GM12878 (cell line): ENCODE measurements at places on chromosomes 12 and 14. TPM values are rescaled to one million over a fixed set of nuclear protein-coding genes. Genes with fewer than 3 reads are reported as not detected.

- DNase-seq = no peak
- H3K27ac ChIP-seq = no peak overlapping the region
- peaks cover 10% of the 10 kb centered on the region for H3K4me1 ChIP-seq
- no peak overlapping the region for H3K4me3 ChIP-seq
- H3K27me3 ChIP-seq = no peaks in the 10 kb centered on the region
- no peaks in the 10 kb centered on the region for H3K36me3 ChIP-seq
Observed at GRCh38 chr14:34081101-34081575, 130.3 kb upstream of the EGLN3 start.

GRCh38 chr12:109613649-109614455, 40.3 kb downstream of the MVK start:
- H3K4me3 ChIP-seq = no peak overlapping the region
- no peaks in the 10 kb centered on the region for H3K36me3 ChIP-seq
- no peak overlapping the region for H3K27ac ChIP-seq
- no peaks in the 10 kb centered on the region for H3K4me1 ChIP-seq
- H3K27me3 ChIP-seq = peaks cover 9% of the 10 kb centered on the region
- DNase-seq = no peak

GRCh38 chr14:95287176-95287754, 32.4 kb downstream of the CLMN start:
- no peak overlapping the region for H3K27ac ChIP-seq
- H3K4me1 ChIP-seq = 0 out of 2 replicates have a peak, but pooled peaks cover 3% of the 10 kb centered on the region
- DNase-seq = no peak
- no peaks in the 10 kb centered on the region for H3K27me3 ChIP-seq
- H3K36me3 ChIP-seq = peaks cover 2% of the 10 kb centered on the region; the same call in 1 of the 2 replicates

GRCh38 chr12:116996621-116997020, 85.9 kb downstream of the FBXW8 start:
- DNase-seq = no peak
- no peak overlapping the region for H3K4me3 ChIP-seq
- no peaks in the 10 kb centered on the region for H3K36me3 ChIP-seq
- H3K27me3 ChIP-seq = no peaks in the 10 kb centered on the region
- H3K27ac ChIP-seq = no peak overlapping the region
- H3K4me1 ChIP-seq = no peaks in the 10 kb centered on the region

DNA sequence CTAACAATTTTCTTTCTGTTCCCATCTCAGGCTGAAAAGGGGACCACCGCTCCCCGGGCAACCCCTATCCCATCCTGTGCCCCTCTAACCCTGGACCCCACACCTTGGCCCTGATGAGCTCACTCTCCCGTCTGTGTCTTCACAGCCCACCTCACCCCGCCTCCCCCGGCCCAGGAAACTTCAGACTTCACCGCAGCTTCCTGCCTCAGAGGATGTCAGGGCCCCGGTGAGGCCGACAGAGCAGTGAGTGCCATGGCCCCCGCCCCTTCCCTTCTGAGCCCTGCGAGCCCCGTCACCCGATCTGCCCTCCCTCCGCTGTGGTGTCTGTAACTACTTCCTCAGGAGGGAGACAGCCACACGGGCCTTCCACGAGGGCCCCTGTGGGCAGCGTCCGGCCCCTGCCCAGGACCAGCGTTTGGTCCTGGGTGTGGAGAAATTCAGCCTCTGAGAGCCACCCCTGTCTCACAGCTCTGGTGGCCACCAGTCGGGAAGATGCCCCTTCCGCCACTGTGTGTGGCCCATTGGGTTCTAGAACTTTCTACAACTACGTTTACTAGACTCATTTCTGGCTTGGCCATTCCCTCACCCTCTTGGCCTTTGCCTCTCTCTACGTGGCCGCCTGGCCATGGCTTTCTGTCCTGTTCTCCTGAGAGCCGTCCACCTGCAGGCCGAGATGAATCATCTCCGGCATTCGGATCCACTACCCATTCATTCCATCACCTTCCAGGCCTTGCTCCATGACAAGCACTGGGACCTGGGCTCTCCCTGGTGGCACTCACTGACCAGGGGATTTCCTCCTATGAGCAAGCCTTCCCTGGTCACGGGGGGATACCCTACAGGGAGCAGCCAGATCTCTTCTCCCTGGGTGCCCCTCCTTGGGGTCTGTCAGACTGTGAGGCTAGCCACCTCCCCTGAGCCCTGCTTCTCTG, 3.4 kb downstream of the RHOF start:
- H3K4me3 ChIP-seq = peak overlapping the region; percentile 97; the same call in 1 of the 2 replicates
- H3K36me3 ChIP-seq = peaks cover 10% of the 10 kb centered on the region; the same call in 1 of the 2 replicates
- DNase-seq = peak; percentile 70
- H3K27me3 ChIP-seq = no peaks in the 10 kb centered on the region

DNA sequence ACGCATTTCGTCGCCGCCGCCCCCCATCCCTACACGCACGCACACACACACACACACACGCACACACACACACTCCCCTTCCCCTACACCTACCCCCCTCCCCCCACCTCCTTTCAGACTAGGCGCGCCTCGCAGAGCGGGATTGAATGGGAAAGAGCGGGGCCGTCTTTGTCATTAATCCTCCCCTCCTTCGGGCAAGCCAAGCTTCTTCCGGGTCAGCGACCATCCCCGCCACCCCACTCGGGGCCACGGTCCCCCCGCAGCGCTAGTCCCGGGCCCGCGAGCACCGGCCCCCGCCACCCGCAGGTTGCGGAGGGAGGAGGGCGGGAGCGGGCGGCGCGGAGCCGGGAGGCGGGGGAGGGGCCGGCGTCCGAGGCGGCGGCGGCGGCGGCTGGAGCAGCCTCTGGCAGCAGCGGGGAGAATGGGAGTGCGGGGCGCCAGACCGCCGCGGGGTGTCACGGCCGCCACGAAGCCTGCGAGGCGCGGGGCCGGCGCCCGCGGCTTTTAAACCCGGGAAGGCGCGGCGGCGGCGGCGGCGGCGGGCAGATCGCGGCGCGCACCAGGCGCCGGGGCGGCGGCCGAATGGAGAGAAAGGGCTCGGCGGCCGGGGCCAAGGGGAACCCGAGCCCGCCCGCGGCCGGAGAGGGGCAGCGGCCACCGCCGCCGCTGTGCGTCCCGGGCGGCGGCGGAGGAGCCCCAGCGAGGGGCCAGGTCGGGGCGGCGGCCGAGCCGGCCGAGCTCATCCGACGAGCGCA, at the start of gene TTC9:
Gene TTC9 (plus strand): TSS at position 369 of the 755 bp plus-strand sequence. CDS start 214 bp downstream, at position 583.
- peak within 1 kb of the TSS; percentile 88 for H3K27ac ChIP-seq
- H3K36me3 ChIP-seq = no peaks in the 10 kb centered on the region
- no peak for DNase-seq
- no peaks in the 10 kb centered on the region for H3K27me3 ChIP-seq
- no peaks in the 10 kb centered on the region for H3K4me1 ChIP-seq
- peak within 1 kb of the TSS; percentile 90 for H3K4me3 ChIP-seq

GRCh38 chr12:115869604-115870003, 407.9 kb downstream of the MED13L start:
- H3K36me3 ChIP-seq = no peaks in the 10 kb centered on the region
- no peak overlapping the region for H3K4me3 ChIP-seq
- DNase-seq = no peak
- H3K4me1 ChIP-seq = no peaks in the 10 kb centered on the region
- H3K27ac ChIP-seq = no peak overlapping the region

DNA sequence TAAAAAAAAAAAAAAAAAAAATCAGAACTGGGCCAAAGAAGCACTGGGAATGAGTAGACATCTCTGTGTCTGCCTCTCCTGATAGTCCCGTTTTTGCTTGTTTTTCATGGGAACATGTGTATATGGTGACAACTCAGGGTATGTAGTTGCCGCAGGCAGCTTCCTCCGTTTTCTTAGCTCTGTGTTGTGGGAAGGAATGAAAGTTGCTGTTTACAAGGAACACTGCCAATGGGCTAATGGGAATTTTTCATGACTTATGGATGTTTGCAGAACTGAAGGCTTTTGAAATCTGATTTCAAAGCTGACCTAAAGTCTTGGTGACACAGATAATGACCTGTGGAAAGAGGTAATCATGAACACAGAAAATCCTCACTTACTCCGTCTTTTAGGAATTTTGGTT, 146.4 kb upstream of the BTG1 start:
- H3K4me3 ChIP-seq = no peak overlapping the region
- H3K36me3 ChIP-seq = no peaks in the 10 kb centered on the region
- H3K27me3 ChIP-seq = no peaks in the 10 kb centered on the region
- H3K4me1 ChIP-seq = no peaks in the 10 kb centered on the region
- no peak overlapping the region for H3K27ac ChIP-seq

GRCh38 chr14:51969852-51970540, 19.4 kb upstream of the RTRAF start:
- H3K4me3 ChIP-seq = no peak overlapping the region
- no peaks in the 10 kb centered on the region for H3K4me1 ChIP-seq
- H3K27ac ChIP-seq = no peak overlapping the region
- no peaks in the 10 kb centered on the region for H3K27me3 ChIP-seq
- peaks cover 3% of the 10 kb centered on the region; the same call in 1 of the 2 replicates for H3K36me3 ChIP-seq

- H3K36me3 ChIP-seq = no peaks in the 10 kb centered on the region
- DNase-seq = no peak
- H3K27ac ChIP-seq = no peak overlapping the region
- H3K4me3 ChIP-seq = no peak overlapping the region
- 0 out of 2 replicates have a peak, but pooled peaks cover 2% of the 10 kb centered on the region for H3K27me3 ChIP-seq
- no peaks in the 10 kb centered on the region for H3K4me1 ChIP-seq
Observed at GRCh38 chr14:104445086-104445485, 134.5 kb upstream of the C14orf180 start.

GRCh38 chr12:116280595-116281290, 3.2 kb upstream of the MED13L start:
- no peaks in the 10 kb centered on the region; the same call in 1 of the 2 replicates for H3K27me3 ChIP-seq
- no peaks in the 10 kb centered on the region for H3K36me3 ChIP-seq
- H3K27ac ChIP-seq = no peak overlapping the region

DNA sequence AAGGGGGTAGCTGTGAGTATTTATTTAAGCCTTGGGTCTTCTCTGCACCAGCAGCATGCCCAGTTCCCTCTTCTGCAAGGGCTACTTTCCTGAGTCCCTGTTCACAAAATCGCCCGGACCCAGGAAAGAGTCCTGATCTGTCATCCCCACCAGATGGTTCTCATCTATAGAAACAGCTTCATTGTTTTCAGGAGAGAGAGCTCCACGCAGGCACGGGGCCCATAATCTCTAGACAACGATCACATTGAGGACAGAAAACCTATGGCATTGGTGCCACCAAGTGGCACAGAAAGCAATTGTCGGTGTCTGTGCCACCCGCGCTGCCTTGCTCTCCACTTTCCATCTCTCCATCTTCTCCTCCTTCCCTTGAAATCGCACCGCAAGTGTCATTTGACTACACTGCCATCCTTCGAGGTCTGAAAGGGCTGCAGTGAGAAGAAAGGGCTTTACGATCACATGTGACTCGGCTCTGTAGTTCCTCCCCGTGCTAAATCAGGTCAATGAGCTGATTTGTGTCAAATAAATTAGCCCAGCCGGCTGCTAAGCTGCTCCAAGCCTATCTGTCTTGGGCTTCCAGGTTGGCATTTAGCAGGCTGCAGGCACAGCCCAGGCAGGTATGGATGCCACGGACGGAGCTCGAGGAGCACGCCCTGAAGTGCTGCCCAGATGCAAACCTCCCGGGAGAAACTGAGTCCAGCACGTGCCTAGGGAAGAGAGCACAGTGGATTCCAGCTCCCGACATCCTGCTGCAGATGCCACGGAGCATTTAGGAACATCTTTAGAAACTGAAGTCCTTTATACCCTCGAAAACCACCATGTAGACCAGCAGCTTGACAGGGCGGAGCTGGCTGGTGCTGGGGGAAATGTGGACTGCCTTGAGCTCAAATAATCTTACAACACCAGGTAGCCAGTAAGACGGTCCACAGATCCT, 28.8 kb downstream of the SPRING1 start:
- no peak overlapping the region for H3K4me3 ChIP-seq
- no peak for DNase-seq
- peaks cover 3% of the 10 kb centered on the region; the same call in 1 of the 2 replicates for H3K36me3 ChIP-seq
- H3K27me3 ChIP-seq = no peaks in the 10 kb centered on the region
- H3K4me1 ChIP-seq = no peaks in the 10 kb centered on the region

- H3K27ac ChIP-seq = no peak overlapping the region
- H3K4me1 ChIP-seq = no peaks in the 10 kb centered on the region
- DNase-seq = no peak
- no peaks in the 10 kb centered on the region for H3K27me3 ChIP-seq
- no peaks in the 10 kb centered on the region for H3K36me3 ChIP-seq
- H3K4me3 ChIP-seq = no peak overlapping the region
Observed at GRCh38 chr12:132404951-132405741, 75.8 kb upstream of the GALNT9 start.

GRCh38 chr12:40827683-40828592, 135.7 kb downstream of the CNTN1 start:
- H3K4me1 ChIP-seq = no peaks in the 10 kb centered on the region
- H3K4me3 ChIP-seq = no peak overlapping the region
- no peaks in the 10 kb centered on the region for H3K36me3 ChIP-seq
- no peaks in the 10 kb centered on the region for H3K27me3 ChIP-seq
- DNase-seq = no peak

GRCh38 chr12:2288875-2289274, 236.1 kb downstream of the CACNA1C start:
- no peaks in the 10 kb centered on the region for H3K4me1 ChIP-seq
- H3K36me3 ChIP-seq = no peaks in the 10 kb centered on the region
- no peak overlapping the region for H3K27ac ChIP-seq
- no peaks in the 10 kb centered on the region for H3K27me3 ChIP-seq
- H3K4me3 ChIP-seq = no peak overlapping the region
- DNase-seq = no peak

DNA sequence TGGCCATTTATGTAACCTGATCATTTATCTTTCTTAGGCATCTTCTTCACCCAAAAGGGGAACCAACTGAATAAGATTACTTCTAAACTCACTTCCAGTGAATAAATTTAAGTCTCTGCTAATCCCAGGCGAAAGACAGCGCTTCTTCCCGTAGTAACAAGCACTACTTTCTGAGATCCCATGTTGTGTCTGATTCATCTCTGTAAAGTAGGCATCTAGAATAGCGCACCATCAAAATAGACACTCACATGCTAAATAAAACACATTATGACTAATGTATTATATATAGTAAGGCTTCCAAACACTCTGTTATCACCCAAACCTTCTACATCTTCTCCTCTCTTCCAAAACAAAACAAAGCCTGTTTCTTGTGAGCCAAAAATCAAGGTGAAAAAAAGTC, 15.1 kb downstream of the GTF2A1 start:
- no peaks in the 10 kb centered on the region for H3K27me3 ChIP-seq
- no peak for DNase-seq
- H3K36me3 ChIP-seq = peaks cover 22% of the 10 kb centered on the region
- H3K4me1 ChIP-seq = peaks cover 8% of the 10 kb centered on the region
- no peak overlapping the region for H3K27ac ChIP-seq
- H3K4me3 ChIP-seq = no peak overlapping the region

The TNS2 gene
- polyA plus RNA-seq = not detected in 2 replicates

The PLCZ1 gene
- not detected in 2 replicates for polyA plus RNA-seq

The A2M gene
- 0.17 and 0.20 TPM in 2 replicates for polyA plus RNA-seq

The RBM23 gene
- 61.9 and 67.1 TPM in 2 replicates for polyA plus RNA-seq

The NINJ2 gene
- polyA plus RNA-seq = 22.9 and 31.9 TPM in 2 replicates

The IQSEC3 gene
- not detected in 2 replicates for polyA plus RNA-seq

The CAPZA3 gene
- not detected in 2 replicates for polyA plus RNA-seq

The KLRD1 gene
- polyA plus RNA-seq = not detected in 2 replicates

The YARS2 gene
- 39.3 and 41.6 TPM in 2 replicates for polyA plus RNA-seq

The FGD4 gene
- 0.08 TPM in 1 of 2 replicates, not detected in the other for polyA plus RNA-seq

The ASB2 gene
- 51.7 and 56.2 TPM in 2 replicates for polyA plus RNA-seq

The DLK1 gene
- polyA plus RNA-seq = not detected in 2 replicates

The MFAP5 gene
- polyA plus RNA-seq = 0.12 and 0.28 TPM in 2 replicates
